Stimulated activated naive CD4-positive, alpha-beta T cell treated with Interleukin-2 at 50 U/mL for 16 hours (primary cell): ENCODE measurements at places on chromosomes 4 and X.
A peak's percentile ranks its signal among the peaks of the same experiment; 100 is the strongest.

DNA sequence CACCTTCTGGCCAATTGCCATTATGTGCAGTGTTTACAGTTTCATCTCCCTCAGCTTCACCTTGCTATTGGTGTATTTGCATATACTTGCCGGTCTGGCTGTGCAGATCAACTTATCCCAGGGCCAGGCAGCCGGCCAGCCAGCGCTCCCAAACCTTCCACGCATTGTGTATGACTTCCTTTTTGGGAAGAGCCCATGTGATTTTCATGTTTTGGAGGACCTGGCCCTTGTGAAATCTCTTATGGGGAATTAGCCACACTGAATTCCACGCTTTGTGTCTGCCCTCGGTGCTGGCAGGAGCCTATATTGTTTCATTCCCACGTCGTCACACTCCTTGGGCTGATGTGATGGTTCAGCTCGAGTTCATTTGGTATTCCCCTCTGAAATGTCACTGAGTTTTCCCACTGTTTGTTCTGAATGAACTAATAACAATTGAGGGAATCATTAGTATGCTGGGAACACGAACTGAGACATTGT is 6.0 kb upstream of the PDLIM3 start:
- DNase-seq: no peak

DNA sequence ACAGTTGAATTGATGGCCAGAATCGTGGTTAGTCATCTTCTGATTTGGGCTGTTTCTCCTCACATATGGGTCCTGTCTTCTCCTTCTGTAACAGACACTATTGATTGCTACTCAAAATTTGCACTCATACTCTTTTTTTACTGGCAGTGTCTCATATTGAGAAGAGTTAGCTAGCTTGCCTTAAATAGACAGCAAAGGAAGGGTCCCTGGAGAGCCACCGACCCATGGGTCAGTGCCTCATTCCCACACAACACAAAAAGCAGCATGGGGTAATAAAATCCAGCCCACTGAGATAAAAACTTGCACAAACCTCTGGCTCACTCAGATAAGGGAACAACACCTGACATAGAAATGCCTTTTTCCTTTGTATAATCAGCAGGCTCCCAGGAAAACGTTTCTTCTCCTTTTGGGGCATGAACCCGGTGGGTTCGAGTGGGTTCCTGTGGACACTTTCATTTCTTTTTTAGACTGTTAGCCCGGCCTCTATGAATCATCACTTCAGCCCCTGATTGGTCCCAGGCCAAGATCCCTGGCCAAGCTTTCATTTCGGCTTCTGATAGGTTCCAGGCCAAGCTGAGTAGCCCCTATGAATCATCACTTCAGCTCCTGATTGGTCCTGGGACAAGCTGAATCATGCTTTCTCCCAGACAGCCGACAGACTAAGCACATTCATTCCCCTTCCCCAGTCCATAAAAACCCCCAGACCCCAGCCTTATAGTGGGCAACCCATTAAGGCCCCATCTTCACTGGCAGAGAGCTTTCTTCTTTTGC is 408.1 kb downstream of the DCAF12L2 start:
- no peak for DNase-seq

GRCh38 chr4:81505004-81505598 is 33.4 kb upstream of the RASGEF1B start:
- DNase-seq: peak; percentile 59

DNA sequence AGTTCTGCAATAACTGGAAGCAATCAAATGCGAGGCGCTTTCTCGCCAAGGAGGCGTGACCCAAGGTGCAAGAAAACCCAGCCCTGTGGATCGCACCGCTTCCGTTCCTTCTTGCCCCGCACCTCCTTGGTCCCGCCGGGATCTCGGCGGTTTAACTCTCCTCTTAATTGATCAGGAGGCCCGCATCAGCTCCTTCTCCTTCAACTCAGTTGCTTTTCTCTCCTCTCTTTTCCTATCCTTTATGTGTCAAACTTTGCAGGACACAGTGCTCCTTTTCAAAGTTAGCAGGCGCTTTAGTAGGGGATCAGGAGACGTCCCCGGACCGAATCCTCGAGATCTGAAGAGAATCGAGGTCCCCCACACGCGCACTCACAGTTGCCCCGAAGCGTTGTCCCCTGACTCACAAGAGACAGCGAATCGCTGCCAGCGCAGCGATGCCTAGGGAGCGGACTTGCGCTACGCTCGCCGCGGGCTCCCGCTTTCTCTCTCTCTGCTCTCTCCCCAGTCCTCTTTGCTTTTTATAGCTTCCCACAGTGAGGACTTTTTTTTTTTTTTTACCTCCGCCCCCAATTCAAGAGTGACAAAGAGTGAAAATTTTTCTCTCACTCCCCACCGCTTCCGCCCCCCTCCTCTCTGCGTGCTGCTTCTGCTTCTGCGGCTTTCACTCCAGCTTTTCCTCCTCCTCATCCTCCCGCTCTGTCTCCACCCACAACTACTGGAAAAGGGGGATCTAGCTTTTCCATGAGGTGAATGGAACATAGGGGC is at the start of gene DKK2:
Gene DKK2 (minus strand): TSS at position 495 of the 765 bp plus-strand sequence. CDS start 722 bp downstream, outside the sequence.
- no peak for DNase-seq
